T-helper 22 cell (primary cell): ENCODE measurements at places on chromosomes 16 and 17.

- no peak for DNase-seq
These were observed 2.7 kb upstream of the ZG16B start for GRCh38 chr16:2827374-2827791.

DNA sequence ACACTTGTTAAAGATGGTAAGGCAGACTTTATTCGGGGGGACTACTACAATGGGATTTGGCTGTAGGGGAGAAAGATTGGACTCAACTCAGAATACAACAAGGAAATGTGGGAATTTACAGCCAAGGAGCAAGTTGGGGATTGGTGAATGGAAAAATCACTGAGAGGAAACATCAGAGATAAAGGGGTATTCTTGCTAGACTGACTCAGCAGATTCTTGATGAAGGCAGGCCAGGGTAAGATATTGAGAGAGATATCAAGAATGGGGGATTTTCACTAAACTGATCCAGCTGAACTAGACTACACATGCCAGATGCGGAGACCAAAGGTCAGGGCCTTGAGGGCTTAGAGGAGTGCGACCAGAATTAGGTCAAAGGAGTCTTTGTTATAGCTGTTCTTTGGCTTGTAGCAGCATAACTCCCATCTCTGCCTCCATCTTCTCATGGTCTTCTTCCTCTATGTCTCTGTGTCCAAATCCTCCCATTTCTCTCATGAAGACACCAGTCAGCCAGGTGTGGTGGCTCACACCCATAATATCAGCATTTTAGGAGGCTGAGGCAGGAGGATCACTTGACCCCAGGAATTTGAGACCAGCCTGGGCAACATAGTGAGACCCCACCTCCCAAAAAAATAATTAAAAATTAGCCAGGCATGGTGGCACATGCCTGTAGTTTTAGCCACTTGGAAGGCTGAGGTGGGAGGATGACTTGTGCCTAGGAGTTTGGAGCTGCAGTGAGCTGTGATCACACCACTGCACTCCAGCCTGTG, 17.3 kb downstream of the CHD9NB start:
- DNase-seq: no peak

DNA sequence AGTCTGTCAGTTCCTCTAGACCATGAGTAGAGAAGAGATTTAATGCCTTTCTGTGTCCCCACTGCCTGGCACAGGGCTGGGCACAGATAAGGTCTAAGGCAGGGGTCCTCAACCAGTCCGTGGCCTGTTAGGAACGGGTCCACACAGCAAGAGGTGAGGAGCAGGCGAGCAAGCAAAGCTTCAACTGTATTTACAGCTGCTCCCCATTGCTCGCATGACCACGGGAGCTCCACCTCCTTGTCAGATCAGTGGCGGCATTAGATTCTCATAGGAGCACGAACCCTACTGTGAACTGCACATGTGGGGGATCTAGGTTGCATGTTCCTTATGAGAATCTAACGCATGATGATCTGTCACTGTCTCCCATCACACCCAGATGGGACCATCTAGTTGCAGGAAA, 1.8 kb downstream of the B9D1 start:
- DNase-seq: no peak

GRCh38 chr17:50719924-50720794, 756 bp downstream of the LUC7L3 start:
- DNase-seq: no peak

DNA sequence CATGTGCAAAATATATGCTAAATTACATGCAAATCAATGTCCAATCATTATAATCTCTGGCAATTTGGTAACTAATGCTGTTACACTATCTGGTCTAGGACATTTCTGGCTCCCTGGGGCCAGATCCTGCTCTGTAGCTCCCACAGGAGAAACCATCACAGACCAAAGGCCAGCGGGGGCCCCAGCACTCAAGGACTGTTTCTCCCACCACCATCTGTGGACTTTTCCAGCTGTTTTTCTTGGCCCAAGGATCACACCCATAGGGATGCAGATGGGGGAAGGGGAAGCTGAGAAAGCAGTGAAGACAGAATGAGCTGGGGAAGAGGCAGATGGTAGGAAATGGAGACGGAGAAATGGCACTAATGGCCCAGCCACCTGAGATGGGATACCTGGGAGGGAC, at the start of gene HIGD1B:
HIGD1B (plus strand) TSS at position 298 of the 400 bp plus-strand sequence. CDS start 270 bp downstream, outside the sequence.
- DNase-seq: no peak

DNA sequence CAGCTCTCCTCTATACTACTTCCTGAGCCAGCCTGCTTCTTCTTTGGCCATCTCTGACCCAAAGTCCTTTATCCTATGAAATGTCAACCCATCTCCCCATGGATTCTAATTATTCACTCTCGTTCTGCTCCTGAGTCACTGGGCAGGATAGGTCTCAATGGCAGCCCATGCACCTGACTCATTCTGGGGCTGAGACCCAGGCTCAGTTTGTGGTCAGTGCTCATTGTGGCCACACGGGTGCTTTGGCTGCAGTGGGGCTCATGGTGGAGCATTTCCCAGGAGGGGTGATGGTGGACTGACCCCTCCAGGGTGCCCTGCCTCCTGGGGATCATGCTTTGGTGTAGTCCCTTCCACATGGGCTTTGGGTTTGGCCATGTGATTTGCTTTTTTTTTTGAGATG, 154.8 kb upstream of the WSCD1 start:
- no peak for DNase-seq

DNA sequence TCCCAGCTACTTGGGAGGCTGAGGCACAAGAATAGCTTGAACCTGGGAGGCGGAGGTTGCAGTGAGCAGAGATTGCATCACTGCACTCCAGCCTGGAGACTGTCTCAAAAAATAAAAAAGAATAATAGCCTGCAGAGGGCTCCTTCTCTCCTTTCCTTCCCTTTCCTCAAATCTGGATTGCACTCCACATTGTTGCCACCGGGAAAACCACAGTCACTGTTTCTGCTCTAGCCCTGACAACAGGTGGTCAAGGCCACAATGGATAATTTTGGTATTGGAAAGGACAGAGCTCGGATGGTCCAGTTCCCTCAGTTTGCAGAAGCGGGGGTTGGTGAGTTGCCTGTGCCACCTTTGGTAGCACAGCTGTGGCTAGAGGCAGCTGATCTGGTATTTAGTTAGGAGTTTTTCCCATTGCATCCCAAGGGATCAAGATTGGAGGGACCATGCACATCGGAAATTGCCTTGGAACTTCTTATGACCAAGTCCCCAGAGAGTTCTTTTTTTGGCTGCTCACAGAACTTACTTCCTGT, 44.7 kb upstream of the PRSS54 start:
- no peak for DNase-seq

DNA sequence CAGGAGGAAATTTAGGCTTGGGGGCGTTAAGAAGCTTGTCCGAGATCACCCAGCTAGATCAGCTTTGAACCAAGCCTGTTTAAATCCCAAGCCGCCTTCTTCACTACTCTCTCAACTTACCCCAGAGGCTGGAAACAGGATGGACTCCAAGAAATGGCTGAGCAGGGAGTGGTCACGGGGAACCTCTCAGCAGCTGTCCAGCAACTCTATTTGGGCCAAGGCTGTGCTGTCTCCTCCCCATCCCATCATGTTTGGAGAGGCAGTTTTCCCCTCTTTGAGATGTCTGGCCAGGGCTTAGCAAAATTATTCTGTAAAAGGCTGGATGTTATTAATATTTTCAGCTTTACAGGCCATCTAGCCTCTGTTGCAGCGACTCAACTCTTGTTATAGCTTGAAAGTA, 305.7 kb downstream of the RBFOX1 start:
- no peak for DNase-seq

GRCh38 chr16:81502396-81503070, 57.9 kb downstream of the CMIP start:
- DNase-seq: no peak

- peak; percentile 4 for DNase-seq
These were observed 9.9 kb downstream of the TMIGD1 start for GRCh38 chr17:30323895-30324319.

GRCh38 chr17:2782055-2782454, 14.2 kb upstream of the RAP1GAP2 start:
- DNase-seq: no peak

GRCh38 chr16:72198021-72198711, 26.2 kb upstream of the PMFBP1 start:
- no peak for DNase-seq

- DNase-seq: no peak
These were observed 363.5 kb downstream of the CPPED1 start for GRCh38 chr16:12440228-12440530.

DNA sequence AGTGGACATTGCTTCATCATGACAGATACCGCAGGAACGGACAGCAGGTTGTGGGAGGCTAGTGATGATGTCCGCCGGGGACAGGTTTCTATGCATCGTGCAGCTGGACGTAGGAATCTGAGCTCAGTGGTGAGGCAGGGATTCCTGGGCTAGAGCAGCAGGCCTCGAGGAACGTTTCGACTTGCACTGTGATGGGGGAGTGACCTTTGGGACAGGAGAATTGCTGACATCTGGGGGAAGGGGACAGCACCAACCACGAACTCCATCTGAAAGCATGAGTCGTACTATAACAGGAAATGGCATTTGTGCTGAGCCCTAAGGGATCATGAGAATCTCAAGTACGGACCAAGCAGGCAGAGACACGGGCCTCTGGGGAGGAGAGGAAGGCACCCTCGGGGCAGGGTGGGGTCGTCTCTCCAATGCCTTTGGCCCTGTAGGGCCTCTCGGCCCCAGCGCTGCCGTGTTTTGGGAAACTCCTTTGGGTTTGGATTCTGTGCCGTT, 65.8 kb upstream of the ENDOV start:
- no peak for DNase-seq

GRCh38 chr17:28507567-28508203, 1.5 kb downstream of the FOXN1 start:
- no peak for DNase-seq
